Choroid plexus epithelial cell (primary cell): ENCODE measurements at places on chromosomes 1 and 21.
A peak's percentile ranks its signal among the peaks of the same experiment; 100 is the strongest.

DNA sequence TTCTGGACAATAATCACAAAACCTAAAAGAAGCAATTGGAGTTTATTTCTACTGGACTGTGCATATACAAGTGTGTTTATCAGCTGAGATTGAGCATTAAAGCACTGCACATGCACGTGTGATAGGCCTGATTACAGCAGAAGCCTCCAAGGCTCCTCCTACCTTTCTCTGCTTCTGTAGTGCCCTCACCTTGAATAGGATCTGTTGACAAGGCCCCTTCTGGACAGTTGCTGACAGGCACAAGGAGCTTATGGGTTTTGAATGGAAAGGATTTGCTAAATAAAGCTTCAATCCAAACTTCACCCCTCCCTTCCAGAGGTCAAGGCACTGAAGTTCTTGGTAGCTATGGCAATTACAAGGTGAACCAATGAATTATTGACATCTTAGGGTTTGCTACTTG lies 7.9 kb upstream of the SGIP1 start:
- DNase-seq: no peak

GRCh38 chr1:150149271-150150132 lies at the start of gene PLEKHO1:
Gene PLEKHO1 (plus strand): TSS chr1:150149916. CDS start chr1:150150258, 342 bp downstream.
- DNase-seq: peak; percentile 85

DNA sequence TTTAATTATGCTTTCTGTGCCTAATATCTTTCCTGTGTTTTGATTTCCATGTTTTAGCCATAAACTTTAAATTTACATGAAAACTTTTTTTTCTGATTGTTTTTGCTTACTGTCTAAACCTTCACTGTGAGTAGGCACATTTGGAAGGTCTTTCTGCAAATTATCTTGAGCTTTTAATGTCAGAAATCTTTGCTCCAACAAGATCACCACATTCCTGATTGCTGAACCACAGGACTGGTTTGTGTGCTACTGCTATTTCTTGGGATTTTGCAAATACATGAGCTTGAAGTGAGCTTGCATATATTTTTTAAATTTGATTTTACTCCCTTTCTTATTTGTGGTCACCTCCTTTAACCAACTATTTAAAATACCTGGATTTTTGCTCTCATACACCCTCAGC lies 61.3 kb downstream of the PTBP2 start:
- DNase-seq: peak; percentile 42

- DNase-seq: peak; percentile 14
Measured at GRCh38 chr1:219460896-219461815, 151.7 kb downstream of the ZC3H11B start.

DNA sequence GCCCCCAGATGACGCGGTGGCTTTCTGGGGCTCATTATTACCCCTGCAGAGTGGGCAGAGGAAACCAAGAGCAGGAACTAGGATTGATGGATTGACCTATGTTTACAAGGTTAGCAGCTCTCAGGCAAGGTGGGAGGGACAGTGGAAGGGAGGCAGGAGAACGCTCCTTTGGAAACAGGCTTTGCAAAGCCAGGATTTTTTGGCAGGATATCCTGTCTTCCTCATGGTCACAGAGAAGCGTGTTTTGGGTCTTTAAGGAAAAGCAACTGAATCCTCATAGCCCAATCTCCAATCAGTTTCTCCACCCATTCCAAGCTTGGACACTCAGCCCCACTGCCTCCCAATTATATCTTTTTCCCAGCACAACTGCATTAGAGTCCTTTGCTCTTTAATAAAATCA lies 105.6 kb upstream of the SOD1 start:
- DNase-seq: no peak

- peak; percentile 70 for DNase-seq
Measured at GRCh38 chr1:40592107-40592803, 60.8 kb downstream of the ZNF684 start.

GRCh38 chr1:182304218-182304617 lies 87.4 kb downstream of the GLUL start:
- no peak for DNase-seq

GRCh38 chr1:71695821-71696220 lies 586.5 kb downstream of the NEGR1 start:
- no peak for DNase-seq

- DNase-seq: no peak
Measured at GRCh38 chr1:110672001-110672752, 2.6 kb downstream of the KCNA3 start.

- DNase-seq: no peak
Measured at GRCh38 chr1:114100148-114100547, 53.5 kb downstream of the SYT6 start.

GRCh38 chr1:19922015-19922688 lies 1.3 kb downstream of the PLA2G2E start:
- DNase-seq: no peak

DNA sequence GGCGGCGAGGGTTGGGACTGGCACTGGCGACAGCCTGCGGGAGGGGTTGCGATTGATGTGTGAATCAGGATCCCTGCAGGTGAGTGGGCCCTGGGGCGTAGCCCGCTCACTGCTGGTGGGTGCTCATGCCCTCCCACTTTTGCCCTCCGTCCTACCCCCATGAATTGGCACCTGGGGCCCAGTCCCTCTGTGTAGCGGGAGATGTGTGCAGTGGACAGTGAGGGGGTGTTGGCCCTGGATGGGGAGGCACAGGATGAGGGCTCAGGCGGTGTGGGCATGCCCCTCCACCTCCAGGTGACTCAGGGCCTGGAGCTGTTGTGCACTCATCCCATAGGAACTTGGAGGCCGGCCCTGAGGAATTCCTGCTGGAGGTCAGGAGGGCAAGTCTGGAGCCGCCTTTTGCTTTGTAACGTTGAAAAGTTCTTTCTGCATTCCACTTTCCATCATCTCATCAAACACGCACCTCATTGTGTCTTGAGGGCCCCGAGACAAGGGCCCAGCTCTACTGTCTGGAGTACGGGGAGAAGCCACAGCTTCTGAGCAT lies 3.0 kb downstream of the PEAR1 start:
- DNase-seq: peak; percentile 69

GRCh38 chr1:203057911-203058675 lies 27.7 kb downstream of the MYOG start:
- DNase-seq: no peak

DNA sequence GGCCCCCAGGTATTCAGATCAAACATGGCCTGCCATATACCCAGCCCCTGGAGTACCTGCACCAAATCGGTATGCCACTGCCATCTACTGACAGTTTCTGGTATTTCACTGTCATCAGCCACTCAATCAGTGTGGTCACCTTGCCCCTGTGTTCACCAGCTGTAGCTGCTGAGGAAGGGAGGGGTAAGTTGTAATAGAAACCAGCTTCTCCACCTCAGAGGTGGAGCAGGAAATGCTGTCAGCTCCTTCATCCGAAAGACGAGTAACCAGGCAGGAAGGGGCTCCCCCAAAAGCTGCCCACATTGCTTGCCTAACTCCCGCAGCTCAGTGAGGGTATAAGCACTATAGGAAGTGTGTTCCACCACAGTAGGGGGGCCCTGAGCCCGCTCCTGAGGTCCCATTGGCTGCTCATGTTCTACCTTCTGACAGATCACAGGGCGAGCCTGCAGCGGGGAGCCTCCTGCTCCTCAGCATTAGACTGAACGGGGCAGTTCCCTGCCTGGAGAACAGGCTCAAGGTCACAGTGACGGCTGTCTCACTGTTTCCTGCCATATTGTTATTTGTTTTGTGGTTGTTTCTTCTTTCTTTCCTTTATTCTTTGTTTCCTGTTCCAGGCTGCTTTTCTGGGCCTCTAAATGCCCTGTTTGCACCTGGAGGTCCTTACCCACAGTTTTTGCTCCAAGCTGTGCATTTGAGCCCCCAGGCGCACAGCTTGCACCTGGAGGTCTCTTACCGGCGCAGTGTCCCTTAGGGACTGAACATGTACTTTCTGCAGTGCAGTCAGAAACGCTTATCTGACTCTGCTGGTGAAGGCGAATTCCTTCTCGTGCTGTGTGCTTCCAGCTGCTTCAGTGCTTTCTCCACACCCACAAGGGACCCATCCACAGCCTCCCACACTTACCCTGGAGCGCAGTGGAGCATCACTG lies 1638.3 kb downstream of the MRPL39 start:
- peak; percentile 17 for DNase-seq

DNA sequence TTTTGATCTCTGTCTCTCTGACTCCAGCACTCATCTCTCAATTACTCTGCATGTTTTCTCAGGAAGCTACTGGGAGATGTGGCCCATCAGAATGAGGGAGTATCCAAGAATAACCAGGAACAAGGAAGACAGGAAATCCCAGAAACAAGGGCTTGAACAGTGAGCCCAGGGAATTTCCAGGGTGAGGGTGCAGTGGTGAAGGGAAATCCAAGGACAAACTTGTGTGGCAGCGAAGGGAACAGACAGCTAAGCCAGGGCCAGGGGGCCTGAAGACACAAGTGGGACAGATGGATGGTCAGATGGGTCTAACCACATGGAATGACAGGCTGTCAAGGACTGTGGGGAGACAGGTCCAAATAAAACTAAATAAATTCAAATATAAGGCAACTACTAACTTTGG lies 121.8 kb upstream of the ERRFI1 start:
- no peak for DNase-seq

DNA sequence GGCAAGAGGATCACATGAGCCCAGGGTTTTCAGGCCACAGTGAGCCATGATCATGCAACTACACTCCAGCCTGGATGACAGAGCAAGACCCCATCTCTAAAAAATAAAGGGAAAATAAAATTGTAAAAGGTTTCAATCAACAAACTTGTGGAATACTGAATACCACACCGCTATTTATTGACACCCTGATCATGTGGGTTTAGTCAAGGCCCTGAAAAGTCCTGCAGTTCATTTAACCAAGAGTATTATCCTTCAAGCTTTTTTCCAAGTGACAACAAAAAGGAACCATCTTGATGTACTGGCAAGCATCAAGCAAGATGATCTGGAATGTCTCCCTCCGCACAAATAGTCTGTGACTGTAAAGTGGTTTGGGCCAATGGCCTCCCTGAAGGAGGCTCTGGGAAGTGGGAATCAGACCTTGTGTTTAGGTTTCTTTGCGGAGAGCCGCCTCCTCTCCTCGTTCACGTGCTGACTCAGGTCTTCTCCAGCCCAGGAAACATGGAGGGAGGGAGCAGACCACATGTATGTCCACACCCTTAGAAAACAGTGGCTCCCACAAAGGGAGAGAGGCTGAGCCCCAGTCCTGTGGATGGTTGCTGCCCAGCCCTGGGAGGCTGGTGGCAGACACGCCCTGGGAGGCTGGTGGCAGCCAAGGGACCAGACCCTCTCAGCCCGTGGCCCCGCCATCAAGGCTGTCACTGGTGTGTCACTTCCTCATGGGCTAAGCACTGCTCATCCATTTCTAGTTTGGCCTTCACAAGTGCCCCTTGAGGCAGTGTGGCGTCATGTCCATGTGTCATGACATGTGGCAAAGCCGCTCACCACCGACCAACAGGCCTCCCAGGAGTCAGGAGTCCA lies 56.7 kb downstream of the RIPK4 start:
- DNase-seq: no peak

GRCh38 chr1:189816558-189816957 lies 661.1 kb downstream of the BRINP3 start:
- DNase-seq: no peak

- DNase-seq: no peak
Measured at GRCh38 chr1:28910379-28911115, 3.8 kb upstream of the EPB41 start.

DNA sequence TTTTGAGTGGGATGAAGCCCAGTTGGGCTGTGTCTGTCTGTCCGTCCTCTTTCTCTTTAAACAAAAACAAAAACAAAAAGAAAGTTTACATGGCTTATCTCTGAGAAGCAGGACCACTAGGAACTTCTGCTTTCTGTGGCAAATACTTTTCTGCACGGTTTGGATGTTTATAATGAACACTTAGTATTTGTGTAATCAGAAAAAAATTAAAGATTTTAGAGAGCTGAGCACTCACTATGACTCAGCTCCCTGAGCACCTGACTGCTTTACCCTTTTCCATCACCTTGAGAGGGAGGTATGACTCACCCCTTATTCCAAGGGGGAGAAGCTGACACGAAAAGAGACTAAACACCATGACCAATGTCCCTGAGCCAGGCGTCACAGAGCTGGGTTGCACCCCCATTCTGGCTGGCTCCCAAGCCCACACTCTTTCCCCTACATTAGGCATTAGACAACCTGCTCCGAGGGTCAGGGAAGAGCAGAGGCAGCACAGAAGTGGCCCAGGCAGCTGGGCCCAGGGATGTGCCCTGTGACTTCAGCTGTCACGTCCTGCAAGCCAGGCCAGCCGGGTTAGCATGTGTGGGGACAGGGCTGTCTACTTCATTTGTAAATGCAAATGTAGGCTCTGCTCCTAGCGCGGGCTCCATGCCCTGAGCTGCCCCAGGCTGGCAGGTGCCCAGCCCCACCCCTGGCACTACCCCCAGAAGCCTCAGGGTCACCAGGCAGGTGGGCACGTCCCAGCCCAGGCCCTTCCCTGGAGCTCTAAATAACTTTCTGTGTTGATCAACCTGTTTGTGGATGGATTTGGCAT lies 30.4 kb downstream of the RAP1GAP start:
- peak; percentile 48 for DNase-seq

- DNase-seq: no peak
Measured at GRCh38 chr1:164683235-164683634, 124.3 kb downstream of the PBX1 start.

- DNase-seq: peak; percentile 54
Measured at GRCh38 chr1:26785611-26786436, 1.9 kb upstream of the PIGV start.

GRCh38 chr1:10387677-10388386 lies 11.0 kb upstream of the PGD start:
- peak; percentile 69 for DNase-seq

GRCh38 chr1:195278644-195279043 lies 1329.6 kb downstream of the KCNT2 start:
- no peak for DNase-seq

GRCh38 chr1:79190074-79190473 lies 183.5 kb upstream of the ADGRL4 start:
- peak; percentile 9 for DNase-seq

GRCh38 chr1:178933105-178933561 lies 62.3 kb upstream of the ANGPTL1 start:
- DNase-seq: no peak

- peak; percentile 63 for DNase-seq
Measured at GRCh38 chr21:16476056-16476825, 746.5 kb downstream of the USP25 start.

DNA sequence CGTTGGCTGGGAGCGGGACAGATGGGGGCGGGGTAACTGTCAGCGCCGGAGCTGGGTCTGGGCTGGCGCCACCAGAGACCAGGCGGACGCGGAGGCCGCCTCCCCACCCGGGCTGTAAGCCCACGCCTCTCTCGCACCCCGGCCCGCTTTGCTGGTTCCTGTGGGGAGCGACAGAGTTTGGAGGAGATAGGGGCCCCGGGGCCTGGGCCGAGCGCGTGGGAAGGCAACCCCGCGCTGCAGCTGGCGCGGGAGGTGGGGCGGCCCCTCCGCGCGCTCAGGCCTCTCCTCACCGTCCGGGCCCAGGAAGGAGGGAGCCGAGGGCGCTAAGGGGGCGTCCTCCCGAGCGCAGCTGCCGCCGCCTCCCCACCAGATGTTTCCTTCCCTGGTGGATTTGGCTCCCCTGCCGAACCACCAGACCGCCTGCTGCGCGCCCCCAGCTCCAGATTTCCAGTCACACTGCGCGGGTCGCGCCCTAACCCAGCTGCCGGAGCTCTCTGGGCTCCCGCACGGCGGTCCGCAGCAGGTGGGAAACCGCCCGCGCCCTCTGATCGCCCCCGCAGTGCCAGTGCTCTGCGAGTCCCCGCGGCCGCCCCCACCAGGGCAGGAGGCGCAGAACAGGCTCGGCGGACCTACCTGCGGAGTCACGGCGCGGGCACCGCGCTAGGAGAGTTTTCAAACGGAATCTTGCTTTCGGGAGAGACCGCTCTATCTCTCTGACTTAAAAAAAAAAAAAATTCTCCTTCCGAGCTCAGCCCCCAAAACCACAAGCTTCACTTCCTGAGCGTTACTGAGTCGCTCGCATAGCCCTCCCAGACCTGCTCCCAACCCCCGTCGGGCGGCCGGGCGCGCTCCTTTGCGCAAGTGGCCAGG lies 1.1 kb downstream of the GFI1 start:
- peak; percentile 85 for DNase-seq
